Adrenal gland (tissue), 19 donors: ENCODE measurements at places on chromosomes 3 and 15. TPM values are rescaled to one million over a fixed set of nuclear protein-coding genes. Genes with fewer than 3 reads are reported as not detected.

- DNase-seq: no peak
- peaks cover 91% of the 10 kb centered on the region for H3K4me1 ChIP-seq
- H3K36me3 ChIP-seq: no peaks in the 10 kb centered on the region
- no peak overlapping the region for H3K4me3 ChIP-seq
- H3K27ac ChIP-seq: peak overlapping the region; percentile 85
Observed at GRCh38 chr15:98668566-98669308, 20.4 kb downstream of the IGF1R start.

- no peaks in the 10 kb centered on the region for H3K27me3 ChIP-seq
- no peak overlapping the region for H3K27ac ChIP-seq
- H3K4me3 ChIP-seq: no peak overlapping the region
- no peak for DNase-seq
Observed at GRCh38 chr15:80026310-80026709, 33.2 kb upstream of the ZFAND6 start.

DNA sequence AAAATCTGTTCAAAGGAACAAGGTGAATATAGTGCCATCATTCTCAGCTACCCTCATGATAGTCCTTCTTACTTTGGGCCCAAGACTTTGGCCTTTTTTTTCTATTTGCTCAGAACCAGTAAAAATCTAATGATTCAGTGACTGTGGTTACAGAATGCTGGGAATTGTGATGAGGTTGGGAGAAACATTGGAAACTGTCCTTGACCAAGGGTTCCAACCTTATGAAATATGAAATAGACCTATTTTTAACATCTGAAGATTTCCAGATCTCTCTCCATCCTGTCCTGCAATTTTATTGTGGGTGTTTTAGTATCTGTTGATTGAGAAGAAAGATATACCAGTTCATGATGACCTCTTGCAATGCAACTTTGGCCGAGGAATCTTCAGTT lies 34.9 kb downstream of the TMEM45A start:
- no peaks in the 10 kb centered on the region for H3K27me3 ChIP-seq
- H3K4me1 ChIP-seq: no peaks in the 10 kb centered on the region
- H3K36me3 ChIP-seq: no peaks in the 10 kb centered on the region
- H3K4me3 ChIP-seq: no peak overlapping the region
- no peak for DNase-seq

DNA sequence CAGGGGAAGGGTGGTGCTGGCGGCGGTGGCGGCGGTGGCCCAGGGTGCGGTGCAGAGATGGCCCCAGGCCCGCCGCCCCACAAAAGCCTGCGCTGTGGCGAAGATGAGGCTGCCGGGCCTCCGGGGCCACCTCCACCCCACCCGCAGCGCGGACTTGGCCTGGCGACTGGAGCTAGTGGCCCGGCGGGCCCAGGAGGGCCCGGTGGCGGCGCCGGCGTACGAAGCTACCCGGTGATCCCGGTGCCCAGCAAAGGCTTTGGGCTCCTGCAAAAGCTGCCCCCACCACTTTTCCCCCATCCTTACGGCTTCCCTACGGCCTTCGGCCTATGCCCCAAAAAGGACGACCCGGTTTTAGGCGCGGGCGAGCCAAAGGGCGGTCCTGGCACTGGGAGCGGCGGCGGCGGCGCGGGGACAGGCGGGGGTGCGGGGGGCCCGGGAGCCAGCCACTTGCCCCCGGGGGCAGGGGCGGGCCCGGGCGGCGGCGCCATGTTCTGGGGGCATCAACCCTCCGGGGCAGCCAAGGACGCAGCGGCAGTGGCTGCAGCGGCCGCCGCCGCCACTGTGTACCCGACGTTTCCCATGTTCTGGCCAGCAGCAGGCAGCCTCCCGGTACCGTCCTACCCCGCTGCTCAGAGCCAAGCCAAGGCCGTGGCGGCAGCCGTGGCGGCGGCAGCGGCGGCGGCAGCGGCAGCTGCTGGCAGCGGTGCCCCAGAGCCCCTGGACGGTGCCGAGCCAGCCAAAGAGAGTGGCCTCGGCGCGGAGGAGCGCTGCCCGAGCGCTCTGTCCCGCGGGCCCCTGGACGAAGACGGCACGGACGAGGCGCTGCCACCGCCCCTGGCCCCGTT lies 1.6 kb downstream of the SKOR1 start:
- peaks cover 98% of the 10 kb centered on the region for H3K27me3 ChIP-seq
- DNase-seq: no peak
- no peaks in the 10 kb centered on the region for H3K36me3 ChIP-seq

DNA sequence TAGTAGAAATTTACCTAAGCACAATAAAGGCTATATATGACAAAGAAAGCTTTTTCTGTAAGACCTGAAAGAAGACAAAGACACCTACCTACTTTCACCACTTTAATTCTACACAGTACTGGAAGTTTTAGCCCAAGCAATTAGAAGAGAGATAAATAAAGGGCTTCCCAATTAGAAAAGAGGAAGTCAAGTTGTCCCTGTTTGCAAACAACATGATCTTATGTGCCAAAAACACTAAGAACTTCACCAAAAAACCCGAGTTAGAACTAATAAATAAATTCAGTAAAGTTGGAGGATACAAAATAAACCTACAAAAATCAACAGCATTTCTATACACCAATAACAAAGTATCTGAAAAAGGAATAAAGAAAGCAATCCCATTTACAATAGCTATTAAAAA lies 190.9 kb downstream of the NR2F2 start:
- H3K4me1 ChIP-seq: no peaks in the 10 kb centered on the region
- H3K4me3 ChIP-seq: no peak overlapping the region

GRCh38 chr3:160012108-160012507 lies 23.5 kb downstream of the IL12A start:
- no peaks in the 10 kb centered on the region for H3K36me3 ChIP-seq
- no peak for DNase-seq
- H3K27ac ChIP-seq: no peak overlapping the region
- no peaks in the 10 kb centered on the region for H3K27me3 ChIP-seq

DNA sequence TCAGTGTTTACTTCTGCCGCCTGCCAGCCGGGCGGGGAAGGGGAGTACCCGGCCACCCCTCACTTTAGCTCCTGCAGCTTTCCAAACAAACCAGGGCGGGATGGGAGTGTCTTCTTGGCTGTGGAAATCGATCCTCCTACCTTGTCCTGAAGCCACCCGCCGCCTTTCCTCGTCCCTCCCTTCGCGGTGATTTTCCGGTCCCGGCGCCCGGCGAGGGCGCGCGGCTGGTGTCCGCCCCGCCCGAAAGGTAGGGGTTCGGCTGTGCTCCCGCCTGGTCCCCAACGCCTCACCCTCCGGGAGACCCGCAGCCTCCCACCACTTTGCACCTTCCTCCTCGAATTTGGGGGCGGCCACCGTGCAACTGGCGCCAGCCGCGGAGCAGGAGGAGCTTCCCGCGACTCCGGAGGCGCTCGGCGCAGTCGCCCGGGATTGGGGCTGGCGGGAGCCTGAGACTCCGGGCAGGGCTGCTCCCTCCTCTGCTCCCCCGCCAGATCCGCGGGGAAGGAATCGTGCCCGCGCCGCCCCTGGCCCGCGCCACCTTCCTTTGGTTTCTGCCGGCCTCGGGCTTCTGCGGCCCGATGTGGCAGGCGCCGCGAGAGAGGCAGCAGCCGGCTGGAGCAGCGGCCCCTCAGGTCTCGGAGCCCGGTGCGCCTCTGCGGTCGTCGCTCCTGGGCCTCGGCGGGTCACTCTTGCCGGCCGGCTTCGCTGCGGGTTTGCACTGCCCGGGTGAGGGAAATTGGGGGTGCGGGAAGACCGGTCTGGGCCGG lies 30.7 kb upstream of the ST3GAL6 start:
- H3K27ac ChIP-seq: peak overlapping the region; percentile 6
- no peaks in the 10 kb centered on the region for H3K27me3 ChIP-seq
- no peaks in the 10 kb centered on the region for H3K36me3 ChIP-seq

GRCh38 chr15:69009341-69009740 lies 5.2 kb upstream of the NOX5 start:
- H3K27me3 ChIP-seq: no peaks in the 10 kb centered on the region
- H3K4me1 ChIP-seq: peaks cover 3% of the 10 kb centered on the region
- H3K27ac ChIP-seq: no peak overlapping the region

DNA sequence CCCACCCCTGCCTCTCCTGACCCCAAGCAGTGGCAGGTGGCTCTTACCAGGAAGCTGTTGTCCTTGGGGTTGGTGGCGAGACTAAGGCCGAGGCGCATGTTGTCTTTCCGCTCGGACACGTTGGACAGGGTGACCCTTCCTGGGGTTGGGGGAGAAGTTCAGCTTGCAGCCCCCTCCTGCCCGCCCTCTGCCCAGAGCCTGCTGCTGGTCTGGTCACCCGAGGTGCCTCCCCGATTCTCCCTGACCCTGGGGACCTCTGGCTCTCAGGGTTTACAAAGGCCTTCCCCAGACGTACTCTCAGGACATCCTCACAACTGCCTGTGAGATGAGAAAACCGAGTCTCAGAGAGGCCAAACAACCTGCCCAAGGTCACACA lies 67.3 kb downstream of the ITGA11 start:
- no peaks in the 10 kb centered on the region for H3K36me3 ChIP-seq
- H3K4me3 ChIP-seq: no peak overlapping the region
- DNase-seq: no peak
- peak overlapping the region; percentile 27 for H3K27ac ChIP-seq
- H3K27me3 ChIP-seq: no peaks in the 10 kb centered on the region
- H3K4me1 ChIP-seq: peaks cover 17% of the 10 kb centered on the region

DNA sequence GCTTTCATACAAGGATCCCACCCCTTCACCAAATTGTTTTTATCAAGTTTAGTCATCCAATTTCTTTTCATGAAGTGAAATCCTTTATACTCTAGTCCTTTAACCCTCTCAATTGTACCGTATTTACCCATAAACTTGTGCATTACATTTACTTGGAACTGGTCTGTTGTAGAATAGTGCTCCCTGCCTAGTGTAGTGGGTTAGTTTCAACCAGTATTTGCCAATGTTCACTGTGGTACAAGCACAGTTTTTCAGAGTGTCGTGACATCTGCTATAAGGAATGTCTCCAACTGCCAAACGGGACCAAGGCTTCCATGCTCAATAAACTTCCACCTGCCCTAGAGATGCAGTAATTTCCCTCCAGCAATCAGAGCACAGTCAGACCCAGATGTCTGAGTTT lies 211.9 kb downstream of the KCNAB1 start:
- no peaks in the 10 kb centered on the region for H3K4me1 ChIP-seq
- no peak overlapping the region for H3K27ac ChIP-seq
- no peaks in the 10 kb centered on the region for H3K27me3 ChIP-seq
- H3K4me3 ChIP-seq: no peak overlapping the region
- no peak for DNase-seq
- no peaks in the 10 kb centered on the region for H3K36me3 ChIP-seq

GRCh38 chr15:96325541-96326327 lies 4.8 kb upstream of the NR2F2 start:
- H3K27me3 ChIP-seq: peaks cover 4% of the 10 kb centered on the region
- peak overlapping the region; percentile 78 for H3K27ac ChIP-seq

DNA sequence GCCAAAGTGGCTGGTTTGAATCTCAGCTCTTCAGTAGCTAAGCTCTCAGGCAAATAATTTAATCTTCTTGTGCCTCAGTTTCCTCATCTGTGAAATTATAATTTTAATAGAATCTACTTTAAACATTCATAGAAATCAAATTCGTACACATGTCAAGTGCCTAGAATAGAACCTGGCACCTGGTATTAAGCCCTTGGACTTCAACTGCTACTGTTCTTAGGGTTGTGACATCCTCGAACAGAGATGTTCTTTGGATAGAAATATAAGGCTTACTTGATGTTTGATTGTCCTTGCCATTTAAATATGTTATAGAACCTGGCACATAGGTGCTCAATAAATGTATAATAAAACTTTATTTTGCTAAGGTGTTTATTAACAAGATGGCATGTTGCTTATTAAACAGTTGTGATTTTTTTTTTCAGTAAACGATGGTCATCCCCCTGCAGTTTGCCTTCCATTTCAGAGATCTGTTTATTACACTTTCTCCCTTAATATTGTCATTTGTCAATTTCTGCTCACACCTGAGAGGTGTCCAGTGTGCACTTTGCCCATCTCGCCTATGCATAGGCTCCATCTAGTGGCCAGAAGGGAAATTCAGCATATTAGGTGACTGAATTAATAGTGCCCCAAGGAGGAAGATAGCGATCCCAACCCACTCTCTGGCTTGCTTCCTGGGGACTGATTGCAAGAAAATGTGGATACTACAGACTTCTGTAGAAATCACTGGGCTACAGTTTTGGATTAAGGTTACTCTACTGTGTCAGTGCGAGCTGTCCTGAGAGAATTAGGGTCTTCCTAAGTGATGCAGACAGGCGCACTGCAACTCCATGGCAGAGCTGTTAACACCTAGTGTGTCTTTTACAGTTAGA lies 10.7 kb downstream of the IGF1R start:
- H3K4me3 ChIP-seq: no peak overlapping the region
- no peaks in the 10 kb centered on the region for H3K36me3 ChIP-seq
- H3K27ac ChIP-seq: no peak overlapping the region
- DNase-seq: no peak
- H3K4me1 ChIP-seq: peaks cover 47% of the 10 kb centered on the region
- no peaks in the 10 kb centered on the region for H3K27me3 ChIP-seq

GRCh38 chr3:111999484-112000324 lies 982 bp downstream of the TAGLN3 start:
- no peak overlapping the region for H3K27ac ChIP-seq
- no peaks in the 10 kb centered on the region for H3K4me1 ChIP-seq
- no peak for DNase-seq
- peak overlapping the region; percentile 48 for H3K4me3 ChIP-seq
- H3K27me3 ChIP-seq: no peaks in the 10 kb centered on the region

GRCh38 chr3:154316974-154317767 lies 7.1 kb downstream of the DHX36 start:
- DNase-seq: no peak
- H3K4me3 ChIP-seq: no peak overlapping the region
- H3K27ac ChIP-seq: no peak overlapping the region
- H3K27me3 ChIP-seq: no peaks in the 10 kb centered on the region
- H3K36me3 ChIP-seq: no peaks in the 10 kb centered on the region

DNA sequence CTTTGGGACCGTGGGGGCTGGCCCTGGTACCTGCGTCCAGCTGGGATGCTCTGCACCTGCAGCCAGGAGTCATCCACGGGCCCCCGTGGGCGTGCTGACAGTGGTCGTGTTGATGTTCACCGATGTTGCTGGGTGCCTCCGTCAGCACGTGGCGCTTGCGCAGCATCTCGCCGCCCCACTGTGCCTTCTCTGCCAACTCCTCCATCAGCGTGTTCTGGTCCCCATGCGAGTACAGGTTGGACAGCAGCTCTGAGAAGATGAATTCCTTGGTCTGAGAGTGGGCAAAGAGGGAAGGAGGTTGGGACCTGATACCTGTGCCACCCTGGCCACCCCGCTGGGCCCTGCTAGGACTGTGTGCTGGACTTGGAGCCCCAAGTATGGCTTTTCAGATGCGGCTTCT lies 61.4 kb downstream of the ADAMTS7 start:
- H3K4me1 ChIP-seq: peaks cover 4% of the 10 kb centered on the region
- DNase-seq: peak; percentile 19

DNA sequence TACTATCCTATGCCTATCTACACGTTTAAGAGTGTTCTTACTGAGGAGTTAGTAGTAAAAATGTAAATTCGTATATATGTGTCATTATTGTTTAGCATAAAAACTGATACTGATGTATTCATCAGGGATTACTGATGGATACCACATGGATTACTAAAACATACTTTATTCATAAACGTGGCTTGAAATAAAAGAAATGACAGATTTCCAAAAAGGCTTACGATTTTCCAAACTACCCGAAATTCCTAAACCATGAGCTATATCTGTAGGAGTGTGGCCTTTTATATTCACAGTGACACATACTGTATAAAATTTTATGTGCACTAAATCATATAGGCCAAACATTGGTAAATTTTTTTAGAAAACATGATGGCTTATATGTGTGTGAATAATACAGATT lies 6.9 kb downstream of the TSC22D2 start:
- no peaks in the 10 kb centered on the region for H3K36me3 ChIP-seq
- no peak overlapping the region for H3K27ac ChIP-seq
- H3K4me1 ChIP-seq: peaks cover 31% of the 10 kb centered on the region
- H3K4me3 ChIP-seq: no peak overlapping the region

Gene ADCY5
- total RNA-seq: 2.8 TPM

Gene GMPS
- 38.5 TPM for total RNA-seq

Gene RAB6B
- total RNA-seq: 3.0 TPM

Gene PLSCR5
- not detected for total RNA-seq

Gene CLSTN2
- 3.4 TPM for total RNA-seq
